ENCODE measurements at places on chromosomes 11 and 22. TPM values are rescaled to one million over a fixed set of nuclear protein-coding genes. Genes with fewer than 3 reads are reported as not detected.

Gene KREMEN1
- 7.1 TPM for total RNA-seq

Gene DRAP1
- total RNA-seq, result 141 TPM

Gene ARFIP2
- total RNA-seq, result 65.2 TPM

Gene POU2F3
- total RNA-seq, result 1.1 TPM

Gene TTC28
- 13.5 TPM for total RNA-seq

Gene NAV2
- 48.7 TPM for total RNA-seq

Gene RASSF10
- total RNA-seq, result 3.9 TPM

Gene MYOD1
- not detected for total RNA-seq

Gene CD3D
- not detected for total RNA-seq

Gene GGTLC2
- not detected for total RNA-seq

Gene FGF19
- total RNA-seq, result not detected

Gene PRR5
- 13.6 TPM for total RNA-seq

All from kidney epithelial cell (primary cell).